Myocyte (in vitro differentiated cells): ENCODE measurements at places on chromosomes 5 and 9.

DNA sequence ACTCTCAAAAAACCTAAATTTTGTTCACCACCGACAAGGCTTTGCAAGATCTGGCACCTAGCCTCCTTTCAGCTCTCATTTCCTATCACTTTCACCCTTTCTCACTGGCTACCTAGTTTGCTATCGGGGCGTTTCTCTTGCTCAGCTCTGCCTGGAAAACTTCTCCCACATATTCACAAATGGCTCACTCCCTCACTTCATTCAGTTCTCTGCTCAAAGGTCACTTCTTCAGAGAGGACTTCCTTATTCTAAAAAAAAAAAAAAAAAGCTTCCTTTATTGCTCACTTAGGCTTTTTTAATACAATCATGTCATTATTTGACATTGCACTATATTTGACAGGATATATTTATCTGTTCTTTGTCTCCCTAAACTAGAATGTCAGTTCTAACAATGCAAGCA lies 2.1 kb upstream of the SLC25A46 start:
- no peak for DNase-seq

DNA sequence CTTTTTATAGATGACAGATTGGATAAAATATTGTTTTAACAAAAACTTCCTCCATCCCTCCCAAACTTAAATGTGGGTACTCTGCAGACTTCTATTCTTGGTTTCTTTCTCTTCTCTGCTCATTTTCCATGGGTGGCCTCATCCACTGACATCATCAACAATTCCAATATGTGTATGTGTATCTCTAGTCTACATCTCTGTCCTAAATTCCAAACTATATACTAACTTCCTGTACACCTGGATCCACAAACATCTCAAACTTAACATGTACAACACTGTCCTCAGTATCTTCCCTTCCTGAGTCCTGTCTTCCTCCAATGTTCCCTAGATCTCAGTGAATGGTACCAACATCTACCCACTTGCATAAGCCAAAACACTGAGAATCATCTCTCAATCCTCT lies 28.5 kb upstream of the CDK5RAP2 start:
- DNase-seq = no peak

DNA sequence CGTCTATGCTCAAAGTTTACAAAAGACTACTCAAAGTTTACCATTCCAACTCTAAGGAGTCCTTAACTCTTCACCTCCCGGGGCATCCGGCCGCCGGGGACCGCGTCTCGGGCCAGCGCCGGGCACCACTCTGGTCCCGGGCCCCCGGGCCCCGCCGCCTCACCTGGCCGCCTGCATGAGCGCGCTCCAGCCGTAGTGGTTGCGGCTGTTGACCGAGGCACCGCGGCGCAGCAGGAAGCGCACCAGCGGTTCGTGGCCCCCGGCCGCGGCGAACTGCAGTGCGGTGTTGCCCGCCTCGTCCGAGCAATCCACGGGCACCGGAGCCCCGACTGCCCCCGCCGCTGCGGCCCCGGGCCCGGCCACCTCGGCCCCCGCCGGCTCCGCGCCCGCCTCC lies 388 bp downstream of the ANKS6 start:
- DNase-seq = peak; percentile 34

DNA sequence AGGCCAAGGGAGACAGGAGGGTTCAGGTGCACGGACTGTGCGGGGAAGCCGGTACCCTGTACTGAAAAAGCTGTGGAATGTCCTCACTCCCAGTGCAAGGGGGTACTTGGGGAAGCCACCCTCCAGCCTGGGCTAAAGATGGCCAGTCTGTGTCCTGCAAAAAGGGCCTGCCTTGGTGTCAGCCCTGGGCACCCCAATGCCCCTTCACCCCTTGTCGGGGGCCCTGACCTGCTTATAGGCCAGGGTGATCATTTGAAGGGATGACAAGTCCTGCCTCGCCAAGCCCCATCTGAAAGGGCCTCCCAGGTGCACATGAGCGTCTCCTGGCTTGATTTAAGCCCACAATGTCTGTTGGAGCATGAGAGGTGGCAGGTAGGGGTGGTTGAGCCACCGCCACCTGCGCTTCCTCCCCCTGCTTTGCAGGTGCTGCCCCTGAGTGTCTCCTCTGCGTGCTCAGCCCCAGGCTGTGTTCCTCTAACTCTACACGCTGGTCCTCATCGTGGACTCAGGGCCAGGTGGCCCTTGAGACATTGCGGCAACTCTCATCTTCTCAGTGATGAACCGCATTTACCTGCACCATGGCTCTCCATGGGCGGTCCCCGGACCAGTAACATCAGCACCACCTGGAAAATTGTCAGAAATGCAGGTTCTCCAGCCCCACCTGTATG lies 97.0 kb downstream of the ANKRD33B start:
- DNase-seq = no peak

DNA sequence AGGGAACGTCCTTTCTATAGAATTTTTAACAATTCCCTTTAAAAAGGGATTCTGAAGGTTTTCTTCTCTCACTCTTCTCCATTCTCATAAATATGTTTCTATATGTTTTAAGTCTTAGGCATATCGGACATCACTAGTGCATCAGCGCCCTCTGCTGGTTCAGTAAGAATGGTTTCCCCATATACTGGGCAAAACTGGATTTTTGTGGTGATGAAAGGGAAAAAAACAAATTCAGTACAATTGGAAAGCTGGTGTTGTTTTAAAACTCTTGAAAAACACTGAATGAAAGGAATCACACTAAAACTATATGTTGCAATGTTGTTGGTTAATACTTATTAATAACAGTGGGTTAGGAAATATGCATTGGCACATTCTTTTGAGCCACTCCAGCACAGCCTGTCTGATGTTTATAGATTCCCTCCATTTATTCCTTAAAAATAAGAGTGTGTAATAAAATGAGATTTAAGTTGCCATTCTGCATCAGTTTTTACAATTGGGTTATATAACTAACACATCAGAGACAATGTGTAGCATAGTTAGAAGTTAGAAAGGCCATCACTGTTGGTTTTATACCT lies 15.8 kb downstream of the CWC27 start:
- peak; percentile 79 for DNase-seq

- peak; percentile 42 for DNase-seq
Observed at GRCh38 chr5:172412724-172413286, 41.5 kb downstream of the SH3PXD2B start.

GRCh38 chr5:18802336-18802735 lies 1168.1 kb downstream of the TAF11L14 start:
- DNase-seq = no peak

DNA sequence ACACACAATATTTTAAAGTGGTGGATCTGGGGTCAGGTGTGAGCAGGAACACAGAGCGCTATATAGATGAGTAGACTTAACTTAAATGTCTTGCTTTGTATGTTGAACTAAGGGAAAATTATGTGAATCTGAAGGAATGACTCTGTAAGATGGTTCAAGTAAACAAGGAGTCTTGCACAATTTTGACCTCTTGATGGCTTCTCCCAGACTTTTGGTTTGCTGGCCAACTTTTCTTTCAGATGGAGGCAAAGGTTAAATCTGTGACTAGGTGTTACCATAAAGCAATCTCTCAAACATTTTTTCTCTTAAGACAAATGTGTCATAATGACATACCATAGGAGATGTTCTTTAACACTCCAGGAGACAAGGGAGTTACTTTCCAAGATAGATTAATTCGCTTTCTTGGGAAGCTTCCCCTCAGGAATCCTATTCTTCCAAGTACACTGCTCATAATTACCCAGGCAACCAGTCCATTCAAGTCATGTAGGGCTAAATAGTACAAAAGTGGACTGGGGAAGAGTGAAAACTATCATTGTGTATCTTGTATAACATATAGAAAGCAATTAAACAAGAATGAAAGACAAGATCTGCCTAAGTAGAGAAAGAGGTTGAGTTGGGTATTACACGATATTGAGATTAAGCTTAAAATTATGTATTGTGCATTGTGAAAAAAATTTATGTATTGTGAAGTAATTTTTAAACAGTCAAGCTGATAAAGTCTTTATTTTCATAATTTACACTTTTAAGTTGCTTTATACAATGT lies 60.3 kb upstream of the SLC27A6 start:
- no peak for DNase-seq

- DNase-seq = no peak
Observed at GRCh38 chr5:43363445-43364152, 48.6 kb downstream of the CCL28 start.

DNA sequence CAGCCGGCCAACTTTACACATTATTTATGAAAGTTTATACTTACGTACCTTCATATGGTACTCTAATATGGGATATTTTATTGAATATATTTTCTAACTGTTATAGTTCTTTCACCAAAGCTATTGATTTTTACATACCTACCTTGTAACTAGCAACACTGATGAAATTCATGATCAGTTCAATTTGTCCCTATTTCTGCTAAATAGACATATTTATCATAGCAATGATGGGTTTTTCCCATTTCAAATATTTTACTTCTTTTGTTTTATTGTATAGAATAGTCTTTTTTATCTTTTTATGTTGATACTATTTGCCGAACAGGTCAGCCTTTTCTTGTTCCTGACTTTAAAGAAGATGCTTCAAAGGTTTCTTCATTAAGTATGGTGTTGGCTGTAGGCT lies 59.0 kb upstream of the CTNND2 start:
- no peak for DNase-seq

DNA sequence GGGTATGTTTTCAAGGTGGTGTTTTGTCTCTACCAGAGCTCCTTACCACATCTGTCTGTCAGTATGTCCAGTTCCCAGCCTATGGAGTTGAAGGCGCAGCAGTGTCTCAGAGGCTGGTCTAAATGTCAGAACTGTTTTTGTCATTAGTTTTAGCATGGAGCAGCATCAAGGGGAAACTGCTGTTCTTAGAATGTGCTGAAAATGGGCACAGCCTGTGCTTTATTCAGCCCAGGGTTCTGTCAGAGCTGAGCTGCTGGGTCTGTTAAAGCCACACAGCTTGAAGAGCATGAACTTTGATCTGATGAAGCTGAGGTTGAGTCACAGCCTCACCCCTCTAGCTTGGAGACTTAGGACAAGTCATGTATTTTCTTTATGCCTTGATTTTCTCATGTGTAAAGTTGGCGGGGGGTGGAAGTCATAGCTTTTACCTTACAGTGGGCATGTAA lies 71.9 kb downstream of the RALGPS1 start:
- no peak for DNase-seq

DNA sequence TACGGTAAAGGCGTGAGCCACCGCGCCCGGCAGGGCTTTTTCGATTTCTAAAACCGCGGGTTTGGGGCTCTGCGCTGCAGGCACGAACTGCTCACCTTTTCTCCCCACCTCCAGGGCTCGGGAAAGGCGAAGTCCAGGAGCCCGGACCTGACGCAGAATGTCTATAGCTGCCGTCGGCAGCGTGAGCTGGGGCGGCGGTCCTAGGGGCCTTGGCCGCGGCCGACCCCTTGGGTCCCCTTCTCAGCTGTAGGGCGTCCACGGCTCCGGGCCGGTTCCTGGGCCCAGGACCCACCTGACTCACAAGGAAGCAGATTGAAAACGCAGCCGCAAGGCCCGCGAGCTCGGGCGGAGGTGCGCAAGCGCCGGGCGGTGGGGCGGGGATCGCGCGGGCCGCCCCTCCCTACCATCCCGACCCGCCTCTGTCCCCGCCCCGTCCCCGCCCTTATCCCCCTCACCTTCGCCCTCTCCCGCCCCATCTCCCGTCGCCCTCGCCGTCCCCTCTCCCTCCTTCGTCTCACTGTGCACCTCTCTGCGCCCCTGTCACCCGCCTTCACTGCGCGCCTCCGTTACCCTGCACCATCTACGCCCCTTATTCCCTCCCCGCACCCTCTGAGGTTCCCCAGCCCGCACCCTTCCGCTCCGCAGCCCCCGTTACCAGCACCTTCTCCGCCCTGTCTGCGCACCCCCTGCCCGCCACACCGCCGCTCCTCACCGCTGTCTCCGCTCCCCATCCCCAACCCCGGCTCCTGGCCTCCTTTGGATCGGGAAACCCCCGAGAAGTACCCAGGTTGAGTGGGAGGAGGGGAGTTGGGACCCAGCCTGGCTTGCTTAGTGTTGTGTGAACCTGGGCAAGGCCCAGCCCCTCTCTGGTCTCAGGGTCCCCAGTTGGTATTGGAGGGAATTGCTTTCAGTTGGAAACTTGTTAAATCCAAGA lies at the start of gene HDHD3:
HDHD3 (minus strand) TSS at position 353 of the 934 bp plus-strand sequence. CDS start 2,632 bp downstream, outside the sequence.
- peak; percentile 68 for DNase-seq

DNA sequence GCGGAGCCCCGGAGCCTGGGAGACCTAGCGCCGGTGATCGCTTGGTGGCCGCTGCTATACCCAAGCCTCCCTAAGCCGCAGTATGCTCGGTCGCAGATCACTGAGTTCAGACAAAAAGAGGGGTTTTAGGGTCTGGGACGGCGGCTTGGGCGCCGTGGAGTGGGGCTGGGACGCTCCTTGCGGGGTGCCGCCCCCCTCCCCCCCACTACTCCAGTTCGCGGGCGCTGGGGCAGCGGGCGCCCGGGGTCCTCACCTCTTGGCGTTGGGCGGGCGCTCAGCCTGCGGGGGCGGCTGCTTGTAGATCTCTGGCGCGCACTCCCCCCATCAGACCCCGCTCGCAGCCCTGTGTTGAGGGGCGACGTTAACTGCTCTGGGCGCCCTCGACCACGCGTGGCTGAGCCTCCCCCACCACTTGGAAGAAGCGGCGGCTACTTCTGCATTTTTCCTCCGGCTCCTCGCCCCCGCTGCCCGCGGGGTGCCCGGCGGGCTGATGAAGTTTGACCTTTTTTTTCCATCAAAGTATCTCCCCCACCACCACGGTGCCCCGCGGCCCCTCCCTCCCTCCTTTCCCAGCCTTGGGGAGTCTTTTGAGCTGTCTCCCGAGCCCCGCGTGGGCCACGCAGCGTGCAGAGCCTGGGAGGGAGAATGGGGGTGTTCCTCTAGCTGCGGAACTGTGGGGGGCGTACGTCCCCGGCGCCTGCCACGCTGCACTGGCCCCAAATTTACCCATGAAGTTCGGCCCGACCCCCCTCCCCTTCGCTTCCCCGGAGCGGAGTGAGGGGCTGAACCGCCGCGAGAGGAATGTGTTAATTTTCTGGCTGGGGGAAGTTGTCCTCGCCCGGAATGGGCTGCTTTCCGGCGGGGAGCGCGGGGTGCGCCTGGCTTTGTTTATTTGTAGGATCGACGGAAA lies 1.2 kb downstream of the CXXC5 start:
- DNase-seq = peak; percentile 50

DNA sequence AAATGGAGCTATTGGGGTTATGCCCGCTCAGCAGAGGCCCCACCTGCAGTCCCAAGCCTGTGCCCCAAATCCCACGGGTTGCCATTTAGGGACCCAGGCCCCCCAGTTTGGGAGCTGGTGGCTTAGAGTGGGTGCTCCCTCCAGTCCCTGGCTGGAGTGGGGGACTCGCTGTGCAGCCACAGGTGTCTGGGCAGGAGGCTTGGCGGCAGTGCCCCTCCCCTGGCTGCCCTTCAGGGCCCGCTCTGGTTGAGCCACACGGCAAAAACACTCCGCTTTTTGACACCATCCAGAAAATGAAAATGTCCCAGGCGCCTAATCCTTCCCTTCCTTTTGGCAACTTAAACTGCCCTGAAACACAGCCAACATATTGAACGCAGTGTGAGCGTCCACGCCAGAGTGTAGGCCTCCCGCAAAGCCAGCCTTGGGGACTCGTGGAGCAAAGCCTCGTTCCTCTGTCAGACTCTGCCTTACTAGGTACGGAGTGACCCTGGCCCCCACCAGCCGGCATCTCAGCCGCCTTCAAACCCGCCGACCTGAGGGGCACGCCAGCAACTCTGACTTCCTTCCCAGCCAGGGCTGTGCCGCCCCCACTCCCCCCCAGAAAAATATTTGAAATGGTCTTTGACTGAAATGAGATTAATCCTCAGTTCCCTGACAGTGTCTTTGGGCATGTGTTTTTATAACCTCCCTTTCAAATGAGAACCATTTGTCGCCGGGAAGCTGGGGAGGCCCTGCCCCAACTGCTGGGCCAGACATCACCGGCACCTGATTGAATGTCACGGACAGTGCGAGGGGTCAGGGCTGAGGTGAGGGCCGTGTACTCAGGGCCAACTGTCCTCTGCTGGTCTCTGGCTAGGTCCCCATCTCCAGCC lies 98.5 kb upstream of the LMX1B start:
- no peak for DNase-seq
